ENCODE measurements at places on chromosomes 6 and 20.

DNA sequence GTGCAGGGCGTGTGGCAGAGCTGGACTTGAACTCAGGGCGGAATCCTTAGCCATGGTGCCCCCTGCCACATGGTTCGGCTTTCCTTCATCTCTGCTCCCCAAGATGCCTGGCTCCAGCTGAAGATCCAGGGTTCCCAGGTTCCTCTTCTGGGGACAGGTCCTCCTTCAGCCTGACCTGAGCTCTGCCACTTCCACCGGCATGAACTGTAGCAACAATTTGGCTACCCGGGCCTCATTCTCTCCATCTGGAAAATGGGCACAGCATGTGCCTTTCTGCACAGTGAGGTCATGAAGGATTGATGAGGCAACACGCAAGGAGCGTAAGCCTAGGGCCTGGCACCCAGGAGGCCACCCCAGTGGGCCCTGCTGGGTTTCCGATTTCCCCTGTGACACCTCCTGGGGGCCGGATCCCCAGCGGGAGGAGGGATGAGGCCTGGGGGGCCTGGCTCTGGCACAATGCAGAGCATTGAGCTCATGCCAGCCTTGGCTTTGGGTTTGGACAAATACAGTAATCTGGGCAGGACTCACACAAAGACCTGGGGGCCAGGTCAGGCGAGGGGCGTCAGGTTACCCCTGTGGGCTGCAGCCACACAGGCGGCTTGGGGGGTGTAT is 74.0 kb downstream of the CEBPB start:
- DNase-seq, result no peak

- no peak for DNase-seq
Measured at GRCh38 chr6:20554326-20554725, 20.1 kb downstream of the CDKAL1 start.

DNA sequence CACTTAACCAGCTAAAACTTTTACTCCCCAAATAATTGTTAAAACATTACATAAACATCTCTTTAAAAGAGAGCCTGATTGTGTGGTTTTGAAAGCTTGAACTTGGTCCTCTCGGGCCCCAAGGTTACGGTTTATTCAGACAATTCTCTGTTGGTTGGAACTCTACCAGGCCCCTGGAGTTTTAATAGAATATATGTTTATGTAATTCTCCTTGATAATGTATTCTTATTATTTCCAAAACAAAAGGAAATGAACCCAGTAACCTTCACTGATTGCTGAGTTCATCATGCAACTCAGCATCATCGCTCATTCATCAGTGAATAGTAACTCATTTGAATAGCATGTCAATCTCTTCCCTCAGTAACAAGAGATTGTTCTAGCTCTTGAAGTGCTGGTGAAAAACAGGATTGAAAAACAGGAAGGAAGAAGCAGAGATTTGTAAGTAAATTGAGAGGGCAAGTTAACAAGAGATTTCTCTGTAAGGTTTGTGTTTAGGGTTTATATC is 464.5 kb upstream of the MARCKS start:
- DNase-seq, result no peak

DNA sequence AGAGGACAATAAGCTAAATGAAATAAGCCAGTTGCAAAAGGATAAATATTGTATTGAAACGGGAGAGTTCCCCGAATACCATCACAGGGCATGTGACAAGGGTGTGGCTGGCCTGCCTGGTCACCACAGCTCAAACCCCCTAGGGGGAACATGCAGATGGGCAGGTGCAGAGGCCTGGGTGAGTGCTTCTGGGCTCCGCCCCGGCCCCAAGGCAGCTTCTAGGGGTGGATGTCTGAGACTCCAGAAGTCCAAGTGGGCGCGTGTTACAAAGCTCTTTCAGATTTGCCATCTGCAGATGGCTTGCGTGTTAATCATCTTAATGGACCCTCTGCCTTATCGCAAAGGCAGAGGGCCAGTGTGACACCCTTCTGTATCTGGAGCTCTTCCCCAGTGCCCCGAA is 559.2 kb upstream of the IMPG1 start:
- DNase-seq, result no peak

DNA sequence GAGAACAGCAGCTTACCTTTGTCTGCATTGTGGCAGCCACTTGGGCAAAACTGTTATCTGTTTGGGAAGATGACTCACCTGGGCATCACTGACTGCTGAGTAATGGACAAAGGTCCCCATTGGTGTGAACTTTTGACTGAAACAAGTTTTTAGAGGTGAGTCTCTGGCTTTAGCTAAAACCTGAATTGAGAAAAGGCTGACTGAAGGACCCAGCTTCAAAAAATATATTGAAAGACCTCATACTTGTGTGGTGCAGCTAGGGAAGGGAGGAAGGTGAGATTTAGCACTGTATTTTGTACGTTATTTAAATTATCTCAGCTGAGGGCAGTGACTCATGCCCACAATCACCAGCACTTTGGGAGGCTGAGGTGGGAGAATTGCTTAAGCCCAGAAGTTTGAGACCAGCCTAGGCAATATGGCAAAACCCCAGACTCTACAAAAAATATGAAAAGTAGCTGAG is 4.5 kb upstream of the CITED2 start:
- DNase-seq, result peak; percentile 46

- no peak for DNase-seq
Measured at GRCh38 chr6:93745306-93745705, 325.9 kb upstream of the EPHA7 start.

DNA sequence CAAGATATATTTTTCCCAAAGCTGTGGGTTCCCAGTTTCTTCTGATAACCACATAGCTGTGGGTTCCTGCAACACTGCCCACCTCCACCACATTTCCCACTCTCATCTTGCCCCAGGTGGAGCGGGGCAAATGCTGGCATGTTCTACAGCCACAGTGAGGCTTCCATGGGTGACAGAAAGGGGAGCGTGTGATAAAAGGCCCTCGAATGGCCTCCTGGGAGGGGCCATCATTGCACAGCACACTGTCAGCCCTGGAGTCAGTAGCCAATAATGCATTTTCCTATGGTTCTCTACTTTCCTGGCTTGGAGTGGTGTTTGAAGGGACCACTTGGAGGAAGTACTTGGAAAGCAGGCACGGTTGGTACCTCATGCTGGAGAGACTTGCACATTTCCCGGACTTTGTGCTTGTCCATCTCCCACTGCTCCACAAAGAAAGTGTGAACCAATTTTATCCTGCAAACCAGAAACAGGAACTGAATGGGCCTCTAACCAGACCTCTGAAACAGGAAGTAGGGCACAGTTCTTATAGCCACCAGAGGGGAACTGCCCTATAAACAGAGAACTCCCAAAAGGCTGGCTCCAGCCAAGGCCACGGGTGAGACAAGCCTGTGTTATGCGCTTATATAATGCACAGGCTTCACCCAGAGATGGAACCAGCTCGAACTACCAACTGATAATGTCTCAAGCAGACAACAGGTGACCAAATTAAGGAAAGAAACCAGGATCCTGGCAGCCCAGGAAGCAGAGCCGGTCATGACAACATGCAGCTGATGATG is 8.6 kb downstream of the MAP3K5 start:
- DNase-seq, result no peak

DNA sequence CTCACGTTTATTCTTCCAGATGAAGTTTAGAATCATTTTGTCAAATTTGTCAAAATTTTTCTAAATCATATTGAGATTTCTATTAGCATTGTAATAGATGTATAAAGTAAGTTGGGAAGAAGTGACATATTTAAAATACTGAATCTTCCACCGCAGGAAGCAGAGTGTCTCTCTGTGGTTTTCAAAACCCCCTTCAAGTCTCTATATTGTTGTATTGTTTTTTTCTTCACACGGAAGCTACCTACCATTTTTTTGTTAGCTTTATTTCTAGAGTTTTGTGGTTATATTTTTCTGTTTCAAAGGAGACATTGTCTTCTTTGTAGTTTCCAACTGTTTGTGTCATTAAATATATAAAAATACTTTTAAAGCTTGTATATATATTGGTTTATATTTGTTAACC is 188.6 kb downstream of the ZDHHC14 start:
- DNase-seq, result no peak

- no peak for DNase-seq
Measured at GRCh38 chr6:129140526-129140925, 257.6 kb downstream of the LAMA2 start.

Measured in activated CD4-positive, alpha-beta T cell treated with anti-CD3 and anti-CD28 coated beads for 48 hours (primary cell).